ENCODE measurements at places on chromosomes 1 and 21.

- peak; percentile 23 for DNase-seq
Observed at GRCh38 chr1:203172184-203173010, 3.2 kb downstream of the MYBPH start.

DNA sequence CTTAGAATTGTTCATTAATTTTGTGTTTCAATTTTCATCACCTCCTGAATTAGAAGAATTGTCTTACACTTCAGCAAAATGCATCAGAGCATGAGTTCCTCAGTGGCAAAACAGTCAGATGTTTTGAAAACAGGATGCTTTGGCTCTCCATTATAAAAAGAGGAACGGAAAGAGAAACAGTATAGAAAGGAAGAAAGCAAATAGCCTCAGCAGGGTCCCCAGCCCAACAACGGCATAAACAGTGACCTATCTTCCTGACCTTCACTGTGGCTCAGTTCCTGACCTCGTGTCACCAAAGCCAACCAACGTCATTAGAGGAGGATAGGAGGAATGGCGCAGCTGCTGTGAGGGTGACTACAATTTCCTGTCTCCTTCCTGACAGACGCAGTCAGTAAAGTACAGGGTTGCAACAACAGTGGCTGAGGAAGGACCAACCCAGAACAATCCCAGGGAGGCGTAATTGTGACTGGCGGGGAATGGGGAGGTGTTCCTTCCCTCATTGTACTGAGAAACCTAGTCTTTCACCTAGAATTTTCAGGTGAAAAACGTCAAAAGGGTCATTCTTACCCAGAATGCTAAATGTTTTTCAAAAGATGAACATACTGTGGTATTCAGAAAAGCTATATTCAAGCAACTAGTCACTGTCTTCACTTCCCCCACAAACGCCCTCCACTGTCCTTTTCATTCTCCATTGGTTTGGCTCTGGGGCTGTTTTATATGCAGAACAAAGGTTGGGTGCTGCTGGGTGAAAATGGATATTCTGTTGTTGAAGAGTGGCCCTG lies 197.9 kb upstream of the SGIP1 start:
- peak; percentile 96 for DNase-seq

DNA sequence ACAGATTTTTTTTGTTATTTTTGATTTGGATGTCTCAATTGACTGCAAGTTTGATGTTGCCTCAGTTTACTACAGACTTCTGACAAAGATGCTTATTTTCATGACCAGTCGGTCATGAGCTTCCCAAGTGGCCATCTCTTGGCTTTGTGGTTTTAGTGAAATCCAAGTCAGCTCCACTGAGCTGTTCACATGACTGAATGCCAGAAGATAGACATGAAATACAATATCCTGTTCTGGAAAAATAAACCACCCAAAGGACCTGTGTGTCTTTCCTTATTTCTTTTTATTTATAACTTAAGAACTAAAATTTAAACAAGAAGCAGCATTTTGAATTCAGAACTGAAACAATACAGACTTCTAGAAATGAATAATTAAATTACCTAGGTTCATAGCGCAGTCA lies 89.3 kb downstream of the HMCN1 start:
- DNase-seq, result no peak

DNA sequence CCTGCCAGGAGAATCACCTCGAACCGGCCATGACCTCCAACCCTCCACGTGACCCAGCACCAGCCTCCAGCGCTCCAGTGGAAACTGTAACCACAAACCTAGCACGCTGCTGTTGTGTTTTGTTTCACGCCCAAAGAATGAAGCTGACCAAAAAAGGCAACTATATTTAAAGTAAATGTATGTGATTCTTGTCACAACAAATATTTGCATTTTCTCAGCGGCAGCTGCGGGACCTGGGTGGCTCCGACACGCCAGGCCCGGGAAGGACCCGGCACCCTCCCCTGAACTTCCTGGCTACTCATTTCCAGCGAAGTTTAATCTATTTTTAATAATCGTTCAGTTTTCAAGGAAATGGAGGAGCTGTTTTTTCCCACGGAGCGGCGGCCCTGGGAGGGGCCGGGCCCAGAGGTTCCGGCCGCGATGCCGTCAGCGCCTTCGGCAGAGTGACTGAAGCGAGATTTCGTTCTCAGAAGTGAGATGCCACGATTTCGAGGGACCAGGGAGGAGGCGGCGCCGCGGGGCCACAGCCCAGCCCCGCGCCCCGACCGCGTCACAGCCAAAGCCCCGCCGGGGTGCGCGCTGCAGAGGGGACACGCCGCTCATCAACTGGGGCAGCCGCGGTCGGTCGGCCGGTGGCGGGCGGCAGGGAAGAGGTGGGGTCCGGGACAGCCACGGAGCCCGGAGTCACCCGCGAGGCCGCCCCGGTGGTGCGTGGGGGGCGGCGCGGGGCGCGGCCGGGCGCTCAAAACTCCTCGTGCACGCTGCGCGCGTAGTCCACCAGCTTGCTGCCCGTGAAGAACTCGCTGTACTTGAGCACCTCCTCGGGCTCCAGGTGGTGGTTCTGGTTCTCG lies 3.0 kb upstream of the TNFRSF4 start:
- peak; percentile 58 for DNase-seq

GRCh38 chr1:47835409-47835808 lies 161.8 kb downstream of the TRABD2B start:
- DNase-seq, result no peak

- no peak for DNase-seq
Observed at GRCh38 chr1:89894210-89895201, 73.7 kb downstream of the LRRC8D start.

- DNase-seq, result no peak
Observed at GRCh38 chr1:204894031-204894430, 23.4 kb downstream of the NFASC start.

DNA sequence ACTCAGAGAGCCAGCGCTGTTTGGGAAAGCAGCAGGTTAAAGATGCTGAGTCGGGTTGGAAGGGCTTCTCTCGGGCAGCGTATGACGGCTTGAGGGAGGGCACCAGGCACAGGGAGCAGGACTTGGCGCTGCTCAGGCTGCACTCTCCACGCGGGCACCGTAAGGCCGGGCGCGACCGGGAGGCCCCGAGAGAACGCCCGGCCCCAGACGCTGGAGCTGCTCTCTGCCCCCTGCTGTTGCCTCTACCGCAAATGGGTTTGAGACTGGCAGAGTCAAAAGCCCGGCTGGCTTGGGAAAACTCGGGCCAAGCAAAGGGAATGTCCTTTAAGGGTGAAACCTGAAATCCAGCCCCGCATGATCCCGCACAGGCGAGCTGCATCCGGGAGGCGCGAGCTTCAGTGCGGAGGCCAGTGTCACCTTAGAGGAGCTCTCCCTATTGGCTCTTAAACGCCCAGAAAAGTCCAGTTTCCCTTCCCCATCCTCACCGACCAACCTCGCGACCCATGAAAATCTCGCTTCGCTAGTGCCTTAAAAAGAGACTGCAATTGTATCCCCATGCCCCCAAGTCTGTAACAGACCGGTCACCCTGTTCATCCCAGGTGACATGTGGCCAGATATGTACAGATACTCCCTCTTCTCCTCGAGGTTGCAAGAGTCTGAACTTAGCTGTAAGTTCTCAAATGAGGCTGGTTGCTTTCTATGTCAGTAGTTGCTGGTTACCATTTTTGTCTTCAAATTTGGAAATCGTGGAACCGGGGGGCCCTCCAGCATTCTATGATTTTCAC lies 1.1 kb downstream of the PRRX1 start:
- DNase-seq, result no peak

GRCh38 chr1:220487297-220487820 lies 40.6 kb upstream of the MARK1 start:
- DNase-seq, result no peak

GRCh38 chr1:75203415-75204277 lies 69.5 kb downstream of the LHX8 start:
- DNase-seq, result no peak

DNA sequence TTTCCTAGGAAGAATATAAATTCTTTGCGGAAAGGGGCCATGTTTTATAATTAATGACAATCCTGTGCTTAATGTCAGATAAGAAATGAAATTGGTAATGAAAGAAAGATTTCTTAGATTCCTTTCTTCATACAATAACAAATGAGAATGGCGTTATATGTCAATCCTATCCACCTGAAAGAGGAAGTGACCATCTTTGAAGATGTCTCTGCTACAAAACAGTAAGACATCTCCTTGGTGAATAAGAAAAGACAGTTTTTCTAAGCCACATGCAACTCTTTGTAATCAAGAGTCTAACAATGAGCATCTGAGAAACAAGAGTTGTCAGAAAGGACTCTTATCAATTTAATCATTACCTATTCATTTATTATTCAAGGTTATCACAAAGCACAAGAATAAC lies 286.0 kb downstream of the VAV3 start:
- DNase-seq, result no peak

DNA sequence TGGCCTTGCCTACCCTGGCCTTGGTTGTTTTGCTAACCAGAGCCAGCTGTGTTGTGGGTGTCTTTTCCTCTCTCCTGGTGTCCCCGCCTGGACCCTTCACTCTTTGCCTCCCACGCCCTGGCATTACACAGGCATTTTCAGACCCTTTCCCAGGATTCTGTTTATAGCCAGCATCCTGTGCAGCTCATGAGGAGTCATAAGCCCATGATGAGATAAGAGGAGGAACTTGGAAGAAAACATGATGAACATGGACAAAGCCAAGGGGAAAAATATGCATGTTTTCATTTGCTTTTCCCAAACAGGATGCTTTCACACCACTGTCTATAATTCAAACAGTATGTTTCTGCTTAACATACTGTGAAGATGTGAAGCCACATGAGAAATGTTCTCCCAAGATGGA lies 18.7 kb upstream of the WARS2 start:
- no peak for DNase-seq

DNA sequence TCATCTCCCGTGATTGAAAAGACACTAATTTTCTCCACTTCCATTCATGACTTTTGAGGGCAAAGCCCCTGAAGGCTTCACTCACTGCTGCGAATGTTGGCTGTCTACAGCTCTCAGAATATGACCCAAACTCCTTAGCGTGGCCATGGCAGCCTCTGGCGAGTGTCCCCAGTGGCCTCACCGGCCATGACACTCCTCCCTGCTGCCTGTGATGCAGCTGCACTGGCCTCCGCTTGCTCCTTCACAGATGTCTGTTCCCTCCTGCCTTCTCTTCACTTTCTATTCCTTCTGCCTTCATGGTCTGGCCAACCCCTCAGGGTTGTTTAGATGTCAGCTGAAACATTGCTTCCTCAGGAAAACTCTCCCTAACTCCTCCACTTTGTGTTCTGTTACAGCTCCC lies 30.8 kb upstream of the PTPRF start:
- no peak for DNase-seq

GRCh38 chr1:101410048-101410878 lies 173.4 kb downstream of the S1PR1 start:
- no peak for DNase-seq

DNA sequence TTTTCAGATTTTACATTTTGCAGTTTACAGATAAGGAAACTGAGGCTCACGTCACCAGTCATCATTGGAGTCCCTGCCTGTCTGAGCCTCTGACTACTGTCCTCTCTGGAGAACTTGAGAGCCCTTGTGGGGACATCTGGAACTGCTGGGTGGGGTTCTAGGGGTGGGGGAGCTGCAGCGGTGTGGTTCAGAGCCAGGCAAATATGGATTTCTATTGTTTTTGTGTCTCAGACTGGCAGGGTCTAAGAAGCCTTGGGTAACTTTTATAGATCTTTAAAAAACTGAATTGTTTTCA lies 46.9 kb downstream of the IER5 start:
- peak; percentile 33 for DNase-seq

- DNase-seq, result no peak
Observed at GRCh38 chr1:170321113-170321512, 175.4 kb downstream of the NTMT2 start.
